HFFc6 (cell line): ENCODE measurements at places on chromosomes 7 and 10.

- no peak for DNase-seq
These were observed 42.5 kb upstream of the AHR start for GRCh38 chr7:17255926-17256325.

GRCh38 chr7:25500393-25500921 is 272.2 kb upstream of the NPVF start:
- no peak for DNase-seq

DNA sequence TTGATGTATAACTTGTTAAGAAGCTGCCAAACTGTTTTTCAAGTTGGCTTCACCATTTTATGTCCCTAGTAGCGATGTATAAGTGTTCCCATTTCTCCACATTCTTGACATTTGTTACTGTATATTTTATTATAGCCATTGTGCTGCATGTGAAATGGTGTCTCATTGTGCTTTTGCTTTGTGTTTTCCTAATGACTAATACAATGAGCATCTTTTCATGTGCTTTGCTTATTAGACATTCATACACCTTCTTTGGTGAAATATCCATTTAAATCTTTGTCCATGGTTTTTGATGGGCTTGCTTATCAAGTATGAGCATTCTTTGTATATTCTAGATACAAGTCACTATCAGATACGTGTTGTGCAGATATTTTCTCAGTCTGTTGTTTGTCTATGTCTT is 203.0 kb downstream of the CCSER2 start:
- DNase-seq: no peak

DNA sequence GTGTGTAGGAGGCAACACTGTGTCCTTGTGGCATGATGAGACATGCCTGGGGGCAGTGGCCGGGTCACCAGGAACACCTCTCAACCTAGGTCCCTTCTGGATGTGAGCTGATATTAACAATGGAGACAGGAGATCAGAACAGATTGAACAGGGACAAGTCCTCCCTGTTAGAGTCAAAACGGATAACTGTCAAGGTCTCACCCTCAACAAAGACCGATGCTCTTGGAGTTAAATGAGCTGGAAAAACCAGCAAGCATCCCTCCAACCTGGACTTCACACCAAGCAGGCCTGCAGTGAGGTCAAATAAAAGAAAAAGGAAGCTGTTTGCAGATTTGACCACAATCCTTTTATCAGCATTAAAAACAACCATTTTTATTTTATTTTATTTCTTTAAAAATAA is 49.0 kb downstream of the SLIT1 start:
- no peak for DNase-seq

DNA sequence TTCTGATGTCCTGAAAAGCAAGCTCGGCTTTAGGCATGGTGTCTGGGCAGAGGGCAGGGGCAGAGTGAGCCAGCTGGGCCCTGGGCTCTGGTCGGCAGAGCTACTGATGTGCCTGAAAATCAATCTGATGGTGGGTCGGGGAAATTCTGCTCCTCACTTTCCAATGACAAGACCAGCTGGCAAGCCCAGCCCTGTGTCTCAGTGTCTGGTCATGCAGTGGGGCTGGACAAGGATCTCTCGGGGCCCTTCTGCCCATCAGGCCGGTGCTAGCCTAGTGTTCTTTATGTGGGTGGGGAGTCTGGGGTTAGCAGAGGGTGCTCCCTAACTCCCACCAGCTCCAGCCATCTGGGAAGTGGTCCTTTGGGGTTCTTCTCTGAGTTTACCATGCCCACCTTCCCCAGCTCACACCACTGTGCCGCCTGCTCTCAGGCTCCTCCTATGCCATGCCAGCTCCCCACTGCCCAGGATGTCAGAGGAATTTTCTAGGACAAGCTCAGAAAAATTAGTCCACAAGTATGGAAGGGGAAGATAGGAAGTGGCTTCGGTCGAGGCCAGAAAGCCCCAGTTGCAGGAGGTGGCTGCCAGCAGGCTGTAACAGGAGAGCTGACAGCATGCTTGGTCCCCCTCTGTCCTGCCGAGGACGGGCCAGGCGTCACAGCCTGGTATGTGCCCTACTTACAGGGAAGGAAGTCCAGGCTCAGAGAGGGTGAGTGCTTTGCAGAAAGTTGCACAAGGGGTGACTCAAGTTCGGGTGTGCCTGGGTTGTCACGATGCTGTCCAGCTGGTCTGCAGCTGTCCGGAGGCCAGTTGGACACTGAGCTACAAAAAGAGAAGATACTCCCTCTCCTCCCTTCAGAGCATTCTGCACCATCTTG is 135.2 kb downstream of the ADCY1 start:
- peak; percentile 16 for DNase-seq

DNA sequence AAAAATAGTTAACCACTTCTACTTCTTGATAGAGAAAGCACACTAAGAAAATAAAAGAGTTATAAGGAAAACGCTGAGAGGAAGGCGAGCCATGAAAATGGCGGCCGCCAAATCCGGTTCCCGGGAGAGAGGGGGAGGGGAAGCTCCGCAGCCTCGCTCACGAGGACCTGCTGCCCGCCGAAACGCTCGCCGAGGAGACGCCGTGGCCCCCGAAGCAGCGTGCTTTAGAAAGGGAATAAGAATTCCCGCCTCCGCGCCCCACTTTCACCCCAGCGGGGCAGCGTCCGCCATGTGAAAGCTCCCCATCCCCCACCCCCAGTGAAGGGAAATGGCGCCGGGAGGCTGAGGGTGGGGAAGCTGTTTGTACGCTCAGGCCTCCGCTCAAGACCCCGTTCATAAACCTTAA is 505 bp downstream of the HNRNPA2B1 start:
- peak; percentile 55 for DNase-seq

DNA sequence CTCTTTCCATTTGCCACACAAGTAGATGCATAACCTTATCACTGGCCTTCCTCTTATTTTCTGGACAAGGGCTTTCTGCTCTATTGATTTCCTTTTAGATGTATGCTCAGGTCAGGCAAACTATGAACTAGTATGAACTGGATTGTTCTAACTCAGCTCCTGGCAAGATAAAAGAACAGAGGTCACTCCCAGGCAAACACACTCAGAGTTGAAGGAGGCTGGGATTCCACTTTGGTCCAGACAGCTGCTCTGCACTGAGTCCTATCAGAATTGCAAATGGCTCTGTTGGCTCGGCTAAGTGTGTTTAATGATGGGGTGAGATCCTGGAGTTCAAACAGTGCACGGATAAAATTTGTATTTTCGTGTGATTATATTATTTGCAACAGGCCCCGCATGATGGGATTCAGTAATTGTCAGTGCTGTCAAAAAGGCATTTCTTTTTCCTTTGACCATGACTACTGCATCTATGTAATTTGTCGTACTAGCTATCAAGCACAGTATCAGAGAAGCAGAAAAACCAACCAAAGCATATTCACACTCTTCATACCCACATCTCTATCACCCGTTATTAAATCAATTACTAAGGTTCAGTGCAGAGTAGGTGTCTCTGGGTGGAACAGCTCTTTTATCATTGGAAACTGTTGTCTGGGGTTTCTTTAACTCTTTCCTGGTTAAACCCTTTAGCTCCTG is 288.1 kb upstream of the PRKCQ start:
- DNase-seq: no peak

DNA sequence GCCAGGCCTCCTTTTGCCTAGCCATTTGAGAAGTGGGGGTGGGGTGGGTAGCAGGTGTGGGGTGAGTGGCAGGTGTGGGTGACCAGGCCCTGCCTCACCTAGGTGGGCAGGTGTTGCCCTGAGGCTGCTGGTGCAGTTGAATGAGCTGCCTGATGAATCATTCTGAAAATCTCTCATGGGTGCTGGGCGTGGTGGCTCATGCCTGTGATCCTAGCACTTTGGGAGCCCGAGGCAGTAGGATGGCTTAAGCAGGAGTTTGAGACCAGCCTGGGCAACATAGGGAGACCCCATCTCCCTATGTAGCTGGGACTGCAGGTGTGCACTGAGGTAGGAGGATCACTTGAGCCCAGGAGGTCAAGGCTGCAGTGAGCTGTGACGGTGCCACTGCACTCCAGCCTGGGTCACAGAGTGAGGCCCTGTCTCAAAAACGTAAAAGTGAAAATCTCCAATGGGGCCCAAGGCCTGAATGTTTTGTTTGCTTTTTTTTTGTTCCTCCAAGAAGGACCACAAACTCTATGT is 17.7 kb downstream of the TSPAN14 start:
- DNase-seq: no peak

DNA sequence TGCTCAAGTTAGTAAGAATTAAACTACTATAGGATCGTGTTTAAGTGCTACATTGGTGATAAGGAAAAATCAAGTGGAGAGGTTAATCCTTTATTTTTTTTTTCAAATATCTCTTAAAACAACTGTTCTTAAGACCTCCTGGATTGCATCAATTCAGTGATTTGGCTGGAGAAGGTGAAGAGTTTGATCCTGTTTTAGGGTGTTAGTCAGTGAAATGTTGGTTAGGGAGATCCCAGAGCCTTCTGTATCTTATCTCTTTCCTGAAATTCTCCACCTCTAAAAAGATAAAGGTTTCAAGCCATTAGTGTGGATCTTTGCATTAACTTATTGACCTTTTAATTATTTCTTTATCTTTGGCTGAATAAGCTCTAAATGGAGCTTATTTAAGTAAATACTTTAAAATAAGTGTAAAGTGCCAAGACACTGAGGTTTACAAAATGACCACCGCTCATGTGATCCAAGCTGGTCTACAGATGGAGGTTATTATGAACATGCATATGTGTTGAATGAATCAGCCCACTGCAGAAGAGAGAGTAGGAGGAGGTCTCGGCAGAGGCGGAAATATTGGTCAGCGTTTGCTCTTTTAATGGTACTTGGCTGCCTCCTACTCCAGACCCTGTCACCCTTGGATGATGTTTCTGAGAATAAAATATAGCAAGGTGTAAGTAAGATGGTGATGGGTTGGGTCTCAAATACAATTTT is 51.8 kb upstream of the BMPER start:
- peak; percentile 84 for DNase-seq

DNA sequence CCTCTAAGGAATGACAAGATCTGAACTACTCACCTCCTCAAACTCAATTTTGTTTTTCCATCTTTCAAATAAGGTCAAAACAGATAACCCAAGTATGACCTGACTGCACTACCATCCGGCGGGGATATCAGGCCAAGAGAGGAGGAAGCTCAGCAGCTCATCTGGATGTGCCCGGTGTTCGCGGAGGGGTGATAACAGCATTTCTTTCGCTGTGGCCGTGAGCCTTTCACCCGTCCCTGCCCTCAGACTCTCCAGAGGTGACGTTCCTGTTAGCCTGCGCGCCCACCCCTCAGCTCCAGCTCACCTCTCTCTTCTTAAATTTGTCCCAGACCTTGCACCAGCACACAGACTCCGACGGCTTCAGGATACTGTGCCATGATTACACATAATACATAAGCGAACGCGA is 526 bp downstream of the ZNF248 start:
- DNase-seq: peak; percentile 1

- DNase-seq: peak; percentile 45
These were observed at the start of gene CALHM2 for GRCh38 chr10:103451831-103452505. Gene CALHM2, minus strand, starts transcription at chr10:103452370. Its CDS starts 2,429 bp downstream, at chr10:103449941.
